ENCODE measurements at places on chromosomes 16 and 17.
A peak's percentile ranks its signal among the peaks of the same experiment; 100 is the strongest.

- DNase-seq, result no peak
Measured at GRCh38 chr16:68194251-68194650, 41.7 kb downstream of the ESRP2 start.

DNA sequence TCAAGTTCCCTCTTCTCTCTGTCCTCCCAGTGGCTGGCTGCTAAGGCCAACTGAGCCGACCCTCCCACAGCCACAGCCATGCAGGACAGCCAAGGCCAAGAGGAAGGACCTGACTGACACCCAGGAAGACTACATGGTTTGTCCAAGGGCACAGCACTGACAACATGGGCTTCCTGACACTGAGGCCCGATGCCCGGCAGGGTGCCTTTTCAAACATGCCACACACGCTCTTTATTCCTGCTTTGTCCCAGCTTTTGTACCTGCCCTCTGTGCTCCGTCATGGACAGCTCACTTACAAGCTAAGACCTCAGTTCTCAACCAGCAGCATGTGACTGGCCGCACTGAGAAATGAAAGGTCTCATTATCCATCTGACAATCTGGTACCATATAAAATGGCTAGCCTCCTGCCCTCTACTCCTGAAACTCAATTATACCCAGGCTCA is 45.8 kb downstream of the TEX2 start:
- no peak for DNase-seq

DNA sequence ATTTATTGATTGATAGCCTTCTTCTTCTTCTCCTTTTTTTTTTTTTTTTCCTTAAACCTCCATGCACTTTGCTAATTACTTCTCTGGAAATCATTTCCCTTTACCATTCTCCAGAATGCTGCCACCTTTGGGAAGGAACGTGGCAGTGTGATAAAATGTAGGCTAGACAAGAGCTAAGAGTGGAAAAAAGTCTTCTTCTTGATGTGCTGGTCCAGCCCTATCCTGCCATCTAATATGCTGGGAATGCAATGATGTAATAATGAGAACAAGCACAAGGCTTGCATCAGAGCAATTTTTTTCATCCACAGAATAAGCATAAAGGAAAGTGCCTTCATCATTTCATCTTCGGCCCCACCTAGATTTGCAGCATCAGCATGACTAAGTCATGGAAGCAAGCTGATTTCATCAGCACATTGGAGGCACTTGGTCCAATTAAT is 128.7 kb upstream of the ZFHX3 start:
- DNase-seq, result no peak

- DNase-seq, result peak; percentile 76
Measured at GRCh38 chr16:1533443-1533951, at the start of gene TMEM204. Gene TMEM204, plus strand, starts transcription at chr16:1533666. Its CDS starts 610 bp downstream, at chr16:1534276.

GRCh38 chr17:36136036-36136435 is 32.4 kb downstream of the CCL4 start:
- no peak for DNase-seq

- DNase-seq, result peak; percentile 67
Measured at GRCh38 chr17:34579017-34579946, at the start of gene TMEM132E. Gene TMEM132E, plus strand, starts transcription at chr17:34579582. Its CDS starts 1,495 bp downstream, at chr17:34581077.

GRCh38 chr16:77273815-77274214 is 74.6 kb downstream of the SYCE1L start:
- no peak for DNase-seq

GRCh38 chr17:82947051-82947991 is 107.5 kb upstream of the ZNF750 start:
- DNase-seq, result peak; percentile 55

DNA sequence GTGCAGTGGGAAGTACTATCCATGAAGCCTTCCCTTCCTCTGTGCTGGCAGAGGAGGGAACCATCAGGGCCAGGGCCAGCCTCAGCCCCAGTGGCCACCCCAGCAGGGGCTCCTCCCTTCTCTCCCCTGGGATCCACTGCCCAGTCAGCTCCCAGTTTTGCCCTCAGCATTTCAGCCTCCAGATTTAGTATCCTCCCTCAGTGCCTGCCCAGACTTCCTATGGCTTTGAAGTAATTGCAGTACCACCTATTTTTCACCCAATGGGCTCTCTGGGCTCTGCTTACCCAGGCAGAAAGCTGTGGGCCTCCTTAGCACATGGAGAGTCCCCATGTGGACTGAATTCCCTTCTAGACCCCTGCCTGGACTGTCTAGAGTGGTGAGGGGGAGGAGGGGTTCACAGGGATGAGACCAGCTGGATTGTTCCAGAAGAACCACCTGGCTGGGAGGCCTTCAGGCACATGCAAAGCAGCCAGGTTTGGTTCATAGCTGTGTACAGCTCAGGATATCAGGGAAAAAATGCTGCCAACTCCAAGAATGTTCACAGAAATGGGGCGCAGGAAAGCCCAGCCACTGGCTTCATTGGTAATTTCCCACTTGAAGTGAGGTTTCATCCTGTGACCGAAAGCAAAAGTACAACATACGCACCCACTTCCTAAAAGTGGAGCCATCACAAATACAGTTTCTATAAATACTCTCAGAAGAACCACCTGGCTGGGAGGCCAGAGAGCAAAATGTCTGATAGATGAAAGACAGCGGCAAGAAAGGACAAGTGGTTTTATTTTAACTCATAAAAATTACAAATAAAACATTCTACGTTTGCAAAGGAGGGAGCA is 15.2 kb upstream of the HERPUD1 start:
- DNase-seq, result no peak

DNA sequence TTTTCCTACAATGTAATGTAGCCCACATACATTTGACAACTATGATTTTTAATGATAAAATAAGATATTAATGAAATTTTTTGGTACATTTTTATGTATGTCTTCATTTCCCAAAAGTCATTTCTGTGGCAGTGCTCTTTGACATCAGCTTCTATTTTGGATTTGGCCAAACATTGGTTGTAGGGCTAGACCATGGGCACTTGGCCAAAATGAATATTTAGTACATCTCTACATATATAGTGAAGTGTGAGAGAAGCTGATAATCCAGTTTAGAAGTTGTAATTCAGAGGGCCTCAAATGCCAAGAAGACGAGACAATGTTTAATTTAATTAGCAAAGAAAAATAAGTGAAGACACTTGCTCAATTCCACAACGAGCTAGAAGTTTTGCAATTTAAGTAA is 724.9 kb upstream of the SOX9 start:
- no peak for DNase-seq

- DNase-seq, result peak; percentile 87
Measured at GRCh38 chr16:31700530-31701388, 172.8 kb upstream of the ZNF267 start.

DNA sequence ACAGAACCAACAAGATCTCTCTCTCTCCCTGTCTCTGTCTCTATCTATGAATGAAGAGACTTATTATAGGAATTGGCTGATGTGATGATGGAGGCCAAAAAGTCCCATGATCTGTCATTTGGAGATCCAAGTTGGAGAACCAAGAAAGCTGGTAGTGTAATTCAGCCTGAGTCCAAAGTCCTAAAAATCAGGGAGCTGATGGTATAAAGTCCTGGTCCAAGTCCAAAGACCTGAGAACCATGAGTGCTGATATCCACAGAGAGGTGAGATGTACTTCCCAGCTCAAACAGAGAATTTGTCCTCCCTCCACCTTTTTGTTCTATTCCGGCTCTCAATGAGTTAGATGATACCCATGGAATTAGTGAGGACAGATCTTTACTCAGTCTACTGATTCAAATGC is 15.4 kb upstream of the TMIGD1 start:
- DNase-seq, result no peak

All from sciatic nerve (tissue), 2 donors.